Left lung (tissue), 14 donors: ENCODE measurements at places on chromosomes 5 and 9.

GRCh38 chr5:64838803-64839202 is 70.1 kb downstream of the CWC27 start:
- no peak for DNase-seq

DNA sequence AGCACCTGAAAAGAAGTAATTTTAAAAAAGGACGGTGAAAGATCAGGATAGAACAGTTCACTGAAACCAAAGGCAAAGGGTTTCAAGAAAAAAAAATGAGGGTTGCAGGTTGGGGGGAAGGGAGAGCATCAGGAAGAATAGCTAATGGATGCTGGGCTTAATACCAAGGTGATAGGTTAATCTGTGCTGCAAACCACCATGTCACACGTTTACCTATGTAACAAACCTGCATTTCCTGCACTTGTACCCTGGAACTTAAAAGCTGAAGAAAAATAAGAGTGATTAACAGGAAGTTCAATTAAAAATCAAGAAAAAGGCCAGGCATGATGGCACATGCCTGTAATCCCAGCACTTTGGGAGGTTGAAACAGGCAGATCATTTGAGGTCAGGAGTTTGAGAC is 44.1 kb upstream of the RNF38 start:
- DNase-seq: no peak

- peak; percentile 3 for DNase-seq
Measured at GRCh38 chr9:78325343-78325742, 28.4 kb downstream of the PSAT1 start.

- no peak for DNase-seq
Measured at GRCh38 chr5:100950985-100951384, 47.9 kb upstream of the ST8SIA4 start.

GRCh38 chr5:168743617-168744016 is 164.4 kb upstream of the PANK3 start:
- no peak for DNase-seq

GRCh38 chr9:92119586-92119985 is 4.4 kb upstream of the SPTLC1 start:
- no peak for DNase-seq

GRCh38 chr5:131635684-131636572 is 899 bp upstream of the RAPGEF6 start:
- DNase-seq: no peak
